ENCODE measurements at places on chromosomes 6 and 20.

DNA sequence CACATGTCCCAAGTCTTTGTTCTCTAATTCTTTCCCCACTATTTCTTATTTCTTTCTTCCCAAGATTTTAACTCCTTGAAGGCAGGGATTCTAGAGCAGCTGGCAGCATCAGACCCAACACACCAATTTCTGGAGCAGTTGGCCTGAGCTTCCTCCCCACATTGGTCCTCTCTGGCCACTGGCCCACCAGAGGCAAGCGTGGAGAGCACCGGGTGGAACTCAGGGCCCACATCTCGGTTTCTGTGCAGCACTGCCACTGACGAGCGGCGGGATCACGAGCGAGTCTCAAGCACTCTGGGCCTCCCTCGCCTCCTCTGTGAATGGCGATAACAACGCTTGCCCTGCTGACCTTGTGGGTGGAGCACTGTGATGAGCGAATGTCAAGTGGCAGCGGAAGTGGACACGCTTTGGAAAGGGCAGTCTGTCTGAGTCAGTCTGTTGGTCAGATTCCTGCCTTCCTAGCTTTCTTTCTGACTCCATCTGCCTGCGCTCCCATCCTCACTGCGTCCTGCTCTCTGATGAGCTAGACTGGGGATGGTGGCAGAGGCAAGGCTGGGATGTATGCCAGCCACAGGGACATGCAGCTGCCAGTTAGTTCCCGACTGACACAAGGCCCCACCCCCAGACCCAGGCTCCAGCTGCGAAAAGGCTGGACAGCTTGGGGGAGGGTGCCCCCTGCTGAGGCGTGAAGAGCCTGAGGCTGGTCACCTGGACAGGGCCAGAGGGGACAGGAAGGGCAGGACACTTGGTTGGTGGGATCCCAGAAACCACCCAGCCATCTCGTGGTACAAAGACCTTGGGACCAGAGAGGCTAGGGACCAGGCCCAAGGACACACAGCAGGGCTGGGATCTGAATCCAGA is 4.5 kb upstream of the SPDEF start:
- DNase-seq = peak; percentile 77

GRCh38 chr6:151242420-151242861 is 2.7 kb downstream of the AKAP12 start:
- no peak for DNase-seq

DNA sequence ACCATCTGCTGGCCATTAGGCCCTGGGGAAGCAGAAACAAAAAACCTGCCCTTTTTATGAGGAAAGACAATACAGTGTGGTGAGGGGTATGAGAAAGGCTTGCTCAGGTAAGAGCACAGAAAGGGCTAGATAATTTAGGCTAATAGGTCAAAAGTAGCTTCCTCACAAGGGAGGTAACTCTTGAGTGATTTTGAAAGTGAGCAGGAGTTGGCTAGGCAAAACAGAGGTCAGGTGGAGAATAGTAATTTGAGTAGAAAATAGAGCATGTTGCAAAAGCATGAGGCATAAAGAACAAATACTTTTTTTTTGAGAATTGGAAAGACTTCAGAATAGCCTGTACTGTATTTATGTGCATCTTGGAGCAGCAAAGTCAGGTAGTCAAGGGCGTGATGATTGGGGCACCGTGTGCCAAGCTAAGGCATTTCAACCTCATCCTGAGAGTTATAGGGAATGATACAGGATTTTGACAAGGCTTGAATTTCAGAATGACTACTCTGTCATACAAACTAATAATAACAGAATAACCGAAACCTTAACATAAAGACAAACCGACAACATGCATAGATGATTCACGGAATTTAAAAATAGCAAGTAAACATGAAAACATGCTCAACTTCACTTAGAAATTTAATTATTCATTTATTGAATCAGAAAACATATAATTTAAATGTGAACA is 123.0 kb upstream of the ENPP5 start:
- DNase-seq = no peak

DNA sequence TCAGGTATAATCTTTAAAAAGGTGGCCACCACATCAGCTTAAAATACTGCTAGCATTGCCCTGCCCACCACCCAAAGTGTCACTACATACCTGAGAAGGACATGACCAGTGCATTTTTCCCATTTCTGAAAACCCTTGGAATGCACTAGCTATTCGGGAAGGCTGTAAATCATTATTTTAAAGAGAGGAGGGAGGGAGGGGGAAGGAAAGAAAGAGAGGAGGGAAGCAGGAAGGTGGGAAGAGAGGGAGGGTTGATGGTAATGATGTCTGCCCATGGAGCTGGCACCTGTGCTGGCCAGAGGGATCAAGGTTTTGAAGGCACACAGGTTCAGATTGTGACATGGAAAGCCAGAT is 32.4 kb downstream of the VAPB start:
- no peak for DNase-seq

DNA sequence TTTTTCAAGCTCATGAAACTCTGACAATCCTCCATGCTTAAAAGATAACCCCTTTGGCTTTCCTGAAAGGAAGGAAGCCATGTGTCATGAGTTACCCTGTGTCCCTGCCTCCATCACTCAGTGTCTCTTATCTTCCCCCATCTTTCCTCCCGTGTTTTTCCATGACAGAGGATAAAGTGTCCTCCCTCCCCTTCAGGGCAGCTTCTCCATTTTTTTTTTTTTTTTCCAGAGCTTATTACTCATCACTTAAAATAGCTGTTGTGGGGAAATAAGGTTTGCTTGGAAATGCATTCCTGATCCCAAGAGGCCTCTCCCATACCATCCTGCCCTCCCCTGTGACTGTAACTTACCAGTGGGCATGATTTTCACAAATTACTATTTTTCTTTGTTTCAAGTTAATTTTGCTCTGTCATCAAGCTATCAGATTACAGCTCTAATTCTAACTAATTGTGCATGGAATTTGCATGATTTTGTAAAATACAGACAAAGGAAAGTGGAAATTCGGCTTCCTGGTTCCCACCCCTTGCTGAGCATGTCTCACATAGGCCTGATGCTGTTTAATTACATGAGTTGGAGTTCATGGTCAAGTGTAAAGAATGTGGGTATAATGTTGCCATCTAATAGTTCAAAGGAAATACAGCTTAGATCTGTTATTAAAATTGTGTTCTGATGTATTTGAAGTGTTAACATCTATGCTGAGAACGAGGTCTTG is 614.5 kb upstream of the FLRT3 start:
- no peak for DNase-seq

DNA sequence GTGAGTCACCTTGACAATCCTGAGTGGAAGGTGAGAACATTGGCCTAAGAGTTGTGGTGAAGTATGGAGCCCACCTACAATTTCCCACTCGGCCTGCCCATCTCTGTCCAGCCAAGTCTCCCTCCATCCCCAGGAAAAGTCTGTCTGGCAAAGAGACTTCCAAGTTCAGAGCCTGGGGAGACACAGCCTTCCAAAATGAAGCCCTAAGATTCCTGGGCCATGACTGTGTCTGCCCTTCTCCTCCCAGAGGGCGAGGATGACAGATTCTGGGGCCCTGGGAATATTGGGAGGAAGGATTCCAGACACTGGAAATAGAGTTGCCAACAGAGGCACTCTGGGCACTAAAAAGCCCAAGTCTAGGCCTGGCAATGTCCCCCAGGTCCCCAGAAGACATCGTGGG is 176.8 kb downstream of the NFATC2 start:
- DNase-seq = no peak

DNA sequence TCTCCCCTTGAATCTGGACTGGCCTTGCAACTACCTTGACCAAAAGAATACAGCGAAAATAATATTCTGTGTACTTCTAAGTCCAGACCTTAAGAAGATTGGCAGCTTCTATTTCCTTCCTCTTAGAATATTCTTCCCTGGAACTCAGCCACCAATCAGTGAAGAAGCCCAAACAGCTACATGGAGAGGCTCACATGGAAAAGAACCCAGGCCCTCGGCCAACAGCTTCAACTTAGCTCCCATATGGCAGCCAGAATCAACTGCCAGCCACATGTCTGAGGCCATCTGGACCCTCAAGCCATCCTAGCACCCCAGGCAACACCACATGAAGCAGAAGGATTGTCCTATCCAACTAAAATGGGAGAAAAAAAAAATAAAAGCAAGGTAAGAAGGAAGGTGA is 178.8 kb downstream of the IBTK start:
- DNase-seq = no peak

GRCh38 chr6:121436274-121436857 is 920 bp downstream of the GJA1 start:
- DNase-seq = no peak

DNA sequence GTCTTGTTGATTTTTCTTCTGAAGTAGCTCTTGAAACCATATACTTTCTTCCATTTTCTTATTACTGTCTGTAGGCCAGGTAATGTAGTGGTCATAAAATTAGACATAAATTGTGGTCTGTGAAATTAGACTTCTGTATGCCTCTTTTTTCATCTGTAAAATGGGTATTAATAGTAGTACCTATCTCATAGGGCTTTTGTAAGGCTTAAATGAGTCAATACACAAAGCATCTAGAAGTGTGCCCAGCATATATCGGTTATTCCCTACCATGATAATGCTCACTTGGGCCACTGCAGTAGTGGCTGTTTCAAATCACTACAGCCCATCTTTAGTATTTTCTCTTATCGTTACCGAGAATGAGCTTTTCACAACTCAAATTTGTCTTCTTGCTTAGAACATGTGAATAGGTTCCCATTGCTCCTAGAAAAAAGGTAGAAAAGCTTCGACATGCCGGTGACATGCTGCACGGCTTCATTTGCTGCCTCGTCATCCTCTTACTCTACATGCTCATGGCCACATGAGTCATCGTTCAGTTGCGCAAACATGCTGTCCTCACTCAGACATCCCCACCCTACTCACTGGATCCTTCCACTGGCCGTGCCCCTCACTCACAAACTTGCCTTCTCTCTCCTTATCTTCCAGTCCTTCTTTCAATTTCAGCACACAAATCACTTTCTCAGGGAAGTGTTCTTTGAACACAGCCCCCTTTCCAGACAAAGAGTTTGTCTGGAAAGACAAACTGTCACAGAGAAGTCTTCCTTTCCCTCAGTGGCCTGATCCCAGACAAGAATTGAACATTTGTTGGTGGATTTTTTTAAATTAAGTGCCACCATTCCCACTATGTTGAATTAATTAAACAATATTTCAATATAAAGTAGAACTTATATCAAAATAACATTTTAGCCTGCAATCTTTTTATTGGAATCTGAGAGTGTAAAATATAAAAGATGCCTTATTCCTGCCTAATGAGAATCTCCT is 32.2 kb upstream of the ERVFRD-1 start:
- no peak for DNase-seq

GRCh38 chr6:170205126-170205525 is 85.8 kb downstream of the DLL1 start:
- no peak for DNase-seq

GRCh38 chr6:53426667-53427270 is 78.0 kb upstream of the ELOVL5 start:
- no peak for DNase-seq

DNA sequence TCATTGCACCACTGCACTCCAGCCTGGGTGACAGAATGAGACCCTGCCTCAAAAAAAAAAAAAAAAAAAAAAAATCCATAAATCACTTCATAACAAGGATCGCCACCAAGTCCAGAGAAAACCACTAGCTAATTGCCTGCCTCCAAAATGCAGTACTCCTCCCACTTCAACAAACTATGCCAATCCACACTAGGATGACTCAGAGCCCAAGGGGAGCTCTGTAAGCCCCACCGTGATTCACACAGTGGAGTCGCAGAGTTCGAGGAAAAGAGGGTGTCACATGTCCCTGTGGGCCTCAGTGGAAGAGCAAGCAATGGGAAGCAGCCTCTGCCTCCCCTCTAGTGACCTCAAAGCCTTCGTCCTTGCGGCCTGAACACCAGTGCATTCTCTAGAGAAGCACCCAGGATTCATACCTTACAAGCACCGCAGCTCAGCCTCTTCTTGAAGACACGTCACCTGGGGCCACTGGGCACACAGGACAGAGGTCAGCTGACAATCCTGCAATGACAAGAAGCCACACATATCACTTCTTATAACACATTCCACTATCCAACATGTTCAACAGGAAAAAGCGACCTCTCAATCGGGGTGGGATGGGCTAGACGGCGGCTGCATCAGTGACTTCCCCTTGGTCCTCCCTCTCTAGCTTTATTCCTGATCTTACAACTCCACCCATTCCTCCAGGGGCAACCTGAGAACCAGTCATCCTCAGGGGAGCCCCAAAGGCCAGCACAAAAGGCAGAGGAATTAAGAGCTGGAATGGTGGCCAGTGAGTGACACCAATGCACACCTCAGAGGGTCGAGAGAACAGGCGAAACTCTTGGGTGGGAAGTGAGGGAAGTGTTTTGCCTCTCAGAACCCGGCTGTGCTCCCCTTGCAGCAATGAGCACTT is 8.9 kb downstream of the SNHG17 start:
- DNase-seq = no peak

- no peak for DNase-seq
These were observed 32.6 kb upstream of the TAB2 start for GRCh38 chr6:149284904-149285303.

DNA sequence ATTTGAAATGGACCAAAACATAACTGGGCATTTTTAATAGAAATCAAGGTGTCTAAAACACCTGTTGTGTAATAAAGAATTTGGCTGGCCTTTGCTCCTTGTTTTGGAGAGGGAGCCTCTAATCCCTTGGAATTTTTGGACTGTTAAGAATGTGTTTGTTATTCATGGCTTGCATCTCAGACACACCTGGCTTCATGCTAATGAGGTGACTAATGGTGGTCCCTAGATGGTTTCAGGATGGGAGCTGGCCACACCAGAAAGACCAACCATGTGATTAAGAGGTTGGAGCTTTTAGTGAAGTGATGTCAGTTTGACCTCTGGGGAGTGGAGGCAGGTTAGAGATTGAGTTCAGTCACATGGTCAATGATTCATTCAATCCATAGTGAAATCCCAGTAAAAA is 328.4 kb downstream of the DHX35 start:
- no peak for DNase-seq

GRCh38 chr20:50366270-50367103 is 143.7 kb upstream of the PTPN1 start:
- DNase-seq = no peak

DNA sequence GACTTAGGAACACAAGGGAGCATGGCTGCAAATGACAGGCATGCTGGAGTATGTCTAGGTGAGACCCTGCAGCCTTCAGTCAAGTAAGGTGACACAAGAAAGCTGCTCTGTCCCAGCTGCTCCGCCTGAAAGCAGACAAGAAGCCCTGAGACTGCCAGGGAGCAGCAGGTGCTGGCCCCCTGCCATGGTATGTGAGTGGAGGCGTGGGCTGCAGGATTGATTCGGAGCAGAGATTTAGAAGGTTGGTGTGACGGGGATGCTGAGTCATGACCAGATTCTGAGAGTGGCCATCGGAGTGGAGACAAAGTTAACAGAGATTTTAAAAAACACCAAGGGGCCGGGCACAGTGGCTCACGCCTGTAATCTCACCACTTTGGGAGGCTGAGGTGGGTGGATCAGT is 17.8 kb downstream of the LRP11 start:
- no peak for DNase-seq

All from CMK (cell line).